Stimulated activated CD4-positive, alpha-beta T cell treated with anti-CD3 and anti-CD28 coated beads, Interleukin-15, amount 100 ng/mL, for 24 hours (primary cell): ENCODE measurements at places on chromosomes 3 and 15.
A peak's percentile ranks its signal among the peaks of the same experiment; 100 is the strongest.

DNA sequence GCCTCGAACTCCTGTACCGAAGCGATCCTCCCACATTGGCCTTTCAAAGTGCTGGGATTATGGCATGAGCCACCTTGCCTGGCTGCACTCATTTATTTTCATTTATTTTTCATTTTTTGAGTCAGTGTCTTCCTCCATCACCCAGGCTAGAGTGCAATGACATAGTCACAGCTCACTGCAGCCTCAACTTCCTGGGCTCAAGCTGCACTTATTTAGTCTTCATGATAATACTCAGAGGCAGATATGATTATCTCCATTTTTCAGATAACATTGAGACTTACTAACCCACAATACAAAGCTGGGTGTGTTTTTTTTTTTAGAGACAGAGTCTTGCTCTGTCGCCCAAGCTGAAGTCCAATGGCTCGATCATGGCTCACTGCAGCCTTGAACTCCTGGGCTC, 10.0 kb downstream of the PRKCI start:
- DNase-seq, result no peak

GRCh38 chr15:94584833-94585244, 353.5 kb downstream of the MCTP2 start:
- DNase-seq, result peak; percentile 69

- no peak for DNase-seq
Measured at GRCh38 chr3:59153648-59154047, 103.8 kb upstream of the CFAP20DC start.

DNA sequence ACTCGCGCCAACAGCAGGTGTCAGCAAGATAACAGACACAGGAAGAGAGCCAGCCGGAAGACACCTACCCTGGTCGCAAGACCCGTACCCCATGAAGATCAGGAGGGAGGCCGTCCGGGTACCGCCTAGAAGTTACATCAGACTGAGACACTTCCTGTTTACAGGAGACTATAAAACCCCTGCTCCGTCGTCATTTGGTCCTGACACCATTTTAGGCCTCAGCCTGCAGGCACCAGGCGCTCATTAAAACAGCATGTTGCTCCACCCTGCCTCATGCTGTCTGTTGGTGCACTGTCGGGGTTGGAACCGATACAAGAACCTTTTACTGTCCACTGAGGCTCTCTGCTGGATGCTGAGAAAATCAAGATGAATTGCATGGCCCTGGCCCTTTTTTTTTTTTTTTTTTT, 15.6 kb upstream of the PRTG start:
- no peak for DNase-seq

GRCh38 chr3:119293105-119293870, 895 bp upstream of the ARHGAP31 start:
- DNase-seq, result no peak

GRCh38 chr15:71780115-71780976, 30.0 kb upstream of the NR2E3 start:
- peak; percentile 34 for DNase-seq

DNA sequence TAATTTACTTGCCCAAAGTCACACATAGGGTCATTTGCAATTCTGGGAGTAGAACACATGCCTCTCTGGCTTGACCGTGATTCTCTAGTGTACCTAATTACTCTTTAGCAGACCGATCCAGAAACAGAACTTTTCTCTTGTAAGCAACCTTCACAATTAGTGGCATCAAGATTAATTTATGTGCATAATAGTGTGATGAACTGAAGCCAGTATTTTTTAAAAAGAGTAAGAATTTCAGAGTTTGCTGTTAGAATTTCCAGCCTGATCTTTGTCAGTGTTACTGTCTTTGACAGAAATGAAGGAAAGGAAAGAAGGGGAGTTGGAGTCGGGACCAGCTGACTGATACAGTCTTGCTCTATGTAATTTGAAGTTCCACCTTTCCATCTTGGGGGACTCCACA, 137.1 kb downstream of the SPATA16 start:
- no peak for DNase-seq

DNA sequence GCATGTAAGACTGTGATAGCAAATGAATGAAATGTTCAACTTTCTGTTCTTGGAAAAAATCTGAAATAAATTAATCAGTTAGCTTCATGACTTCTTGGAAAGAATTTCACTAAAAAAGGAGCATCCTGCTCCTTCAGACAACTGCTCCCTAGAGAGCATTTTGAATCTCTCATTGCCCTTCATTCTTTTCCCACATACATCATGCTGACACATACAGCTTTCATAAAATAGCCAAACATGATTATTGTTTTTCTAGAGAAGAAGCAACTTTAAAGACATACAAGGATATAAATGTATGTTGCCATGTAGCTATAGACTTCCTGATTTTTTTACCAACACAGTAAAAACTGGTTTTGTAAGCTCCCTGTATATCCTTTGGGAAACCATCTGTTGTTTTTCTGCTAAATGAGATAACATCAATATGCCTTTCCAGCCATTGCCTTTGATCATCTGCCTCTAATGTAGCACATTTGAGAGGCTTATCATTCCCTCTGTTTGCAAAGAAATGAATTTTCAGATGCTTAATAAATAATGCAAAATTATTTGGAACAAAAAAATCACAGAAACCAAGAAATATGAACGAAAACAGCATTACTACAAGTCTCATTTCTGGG, 248.2 kb upstream of the GPR149 start:
- no peak for DNase-seq

DNA sequence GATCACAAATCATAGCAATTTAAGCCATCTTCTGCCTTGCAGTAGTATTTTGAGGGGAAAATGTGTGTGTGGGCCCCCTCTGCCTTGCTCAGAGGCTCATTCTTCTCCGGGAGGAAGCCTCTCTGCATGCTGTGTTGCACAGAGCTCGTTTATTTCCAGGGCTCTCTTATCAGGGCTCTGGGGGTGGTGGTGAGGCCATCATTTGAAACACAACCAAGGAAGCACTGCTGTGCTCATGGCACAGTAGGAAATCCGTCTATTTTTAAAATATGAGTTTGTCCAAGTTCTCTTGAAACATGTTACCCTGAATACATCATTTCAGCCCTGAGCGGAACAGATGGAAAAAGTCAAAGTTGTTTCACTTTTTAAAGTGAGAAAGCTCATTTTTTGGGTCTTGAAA, 369.0 kb upstream of the CFAP20DC start:
- DNase-seq, result no peak

DNA sequence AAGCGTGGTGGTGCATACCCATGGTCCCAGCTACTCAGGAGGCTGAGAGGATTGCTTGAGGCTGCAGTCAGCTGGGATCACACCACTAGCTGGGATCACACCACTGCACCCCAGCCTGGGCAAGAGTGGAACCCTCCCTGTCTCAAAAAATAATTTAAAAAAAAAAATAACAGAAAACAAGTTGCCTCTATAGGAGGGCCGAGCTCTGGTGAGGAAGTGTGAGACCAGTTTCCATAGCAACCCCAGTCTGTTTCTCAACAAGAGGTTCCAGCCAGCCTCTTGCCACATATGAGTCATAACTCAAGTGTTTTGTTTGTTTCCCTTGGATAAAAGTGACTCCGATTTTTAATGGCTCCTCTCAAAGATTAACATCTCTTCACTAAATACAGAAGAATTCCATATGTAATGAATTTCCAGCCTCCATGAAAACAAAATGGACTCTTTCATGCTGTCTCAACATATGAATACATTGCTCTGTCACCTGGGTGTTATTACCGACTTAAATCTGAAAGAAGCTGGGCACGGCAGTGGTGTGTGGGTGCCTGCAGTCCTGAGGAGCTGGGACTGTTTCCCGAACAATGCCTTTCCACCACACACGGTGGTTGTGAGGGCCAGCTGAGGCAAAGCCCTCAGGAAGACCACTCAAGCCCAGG, 19.7 kb downstream of the TMEM43 start:
- peak; percentile 58 for DNase-seq

DNA sequence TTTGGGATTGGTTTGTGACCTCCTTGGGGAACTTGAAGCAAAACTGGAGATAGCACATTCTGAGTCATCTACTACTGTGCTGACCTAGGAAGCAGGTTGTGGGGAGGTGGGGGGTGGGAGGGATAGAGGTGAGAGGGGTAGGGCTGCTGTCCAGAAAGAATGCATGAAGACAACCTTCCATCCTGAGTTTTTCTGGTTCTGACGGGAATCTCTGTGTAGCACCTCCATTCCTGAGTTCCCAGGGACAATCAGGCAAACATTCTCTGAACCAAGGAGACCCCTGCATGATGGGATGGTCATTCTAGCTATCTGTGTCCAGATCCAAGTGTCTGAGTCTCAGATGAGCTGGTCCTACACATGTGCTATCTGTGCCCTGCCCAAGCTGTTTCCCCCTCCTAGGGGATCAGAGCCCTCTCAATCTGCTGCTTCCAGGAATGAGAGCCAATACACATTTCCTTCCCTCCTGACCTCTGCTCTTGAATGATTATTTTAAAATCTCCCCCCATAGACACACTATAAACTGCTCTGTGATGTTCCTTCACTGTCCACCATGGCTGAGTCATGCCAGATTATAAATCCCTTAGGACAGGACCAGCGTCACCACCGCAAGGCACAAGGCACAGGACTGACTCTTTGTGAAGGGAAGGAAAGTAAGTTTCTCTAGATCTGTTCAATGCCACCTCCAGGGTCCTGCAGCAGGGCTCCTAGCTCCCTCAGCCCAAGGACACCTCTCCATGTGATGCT, 2.2 kb upstream of the CD276 start:
- no peak for DNase-seq

DNA sequence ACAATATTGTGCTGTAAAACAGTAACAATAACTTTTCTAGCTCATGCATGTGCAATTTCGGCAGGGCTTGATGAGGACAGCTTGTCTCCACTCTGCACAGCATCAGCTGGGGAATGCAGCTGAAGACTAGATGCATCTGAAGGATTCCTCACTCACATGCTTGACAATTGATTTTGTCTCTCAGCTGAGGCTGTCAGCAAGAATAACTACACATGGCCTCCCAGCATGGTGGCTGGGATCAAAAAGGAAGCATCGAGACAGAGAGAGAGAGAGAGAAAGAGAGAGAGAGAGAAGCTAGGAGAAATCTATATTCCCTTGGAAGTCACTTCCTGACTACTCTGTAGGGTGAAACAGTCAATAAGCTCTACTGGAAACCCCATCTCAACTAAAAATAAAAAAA, 487.1 kb downstream of the PLOD2 start:
- DNase-seq, result no peak
